CD4-positive, alpha-beta T cell treated with Interleukin-1 beta for 1 hour (primary cell): ENCODE measurements at places on chromosomes 7 and 10.

GRCh38 chr10:21144047-21144446 is 246.9 kb upstream of the NEBL start:
- DNase-seq, result no peak

DNA sequence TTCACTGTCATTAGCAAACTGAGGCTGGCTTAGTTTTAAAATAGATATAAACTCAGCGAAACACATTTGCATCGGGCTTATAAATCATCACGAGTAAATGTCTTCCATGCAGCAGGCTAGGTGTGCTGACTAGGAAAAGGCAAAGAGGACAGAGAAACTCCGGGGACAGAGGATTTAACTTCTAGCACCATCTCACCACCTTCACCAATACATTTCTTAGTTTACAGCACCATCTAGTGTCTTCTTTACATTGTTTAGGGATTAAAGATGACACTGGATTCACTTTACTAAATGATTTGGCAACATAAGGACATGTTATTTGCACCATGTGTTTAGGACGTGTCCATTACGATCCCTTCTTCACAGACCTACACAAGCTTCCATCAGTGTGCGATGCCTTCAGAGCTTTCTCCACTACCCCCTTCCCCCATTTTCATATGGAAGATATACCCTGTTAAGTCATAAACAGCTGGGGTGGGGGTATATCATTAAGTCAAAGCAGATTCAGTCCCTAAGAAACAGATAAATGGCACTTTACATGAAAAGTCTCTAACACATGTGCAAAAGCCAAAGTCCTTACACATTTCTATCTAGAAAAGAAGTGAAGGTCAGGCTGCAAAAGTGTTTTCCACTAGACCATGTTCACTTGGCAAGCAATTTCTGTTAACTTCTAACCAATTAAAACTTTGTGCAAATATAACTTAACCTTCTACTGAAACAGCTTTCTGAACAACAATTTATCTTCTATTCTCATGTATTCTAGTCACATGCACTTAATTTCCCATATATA is 103.3 kb downstream of the GRB10 start:
- DNase-seq, result no peak

DNA sequence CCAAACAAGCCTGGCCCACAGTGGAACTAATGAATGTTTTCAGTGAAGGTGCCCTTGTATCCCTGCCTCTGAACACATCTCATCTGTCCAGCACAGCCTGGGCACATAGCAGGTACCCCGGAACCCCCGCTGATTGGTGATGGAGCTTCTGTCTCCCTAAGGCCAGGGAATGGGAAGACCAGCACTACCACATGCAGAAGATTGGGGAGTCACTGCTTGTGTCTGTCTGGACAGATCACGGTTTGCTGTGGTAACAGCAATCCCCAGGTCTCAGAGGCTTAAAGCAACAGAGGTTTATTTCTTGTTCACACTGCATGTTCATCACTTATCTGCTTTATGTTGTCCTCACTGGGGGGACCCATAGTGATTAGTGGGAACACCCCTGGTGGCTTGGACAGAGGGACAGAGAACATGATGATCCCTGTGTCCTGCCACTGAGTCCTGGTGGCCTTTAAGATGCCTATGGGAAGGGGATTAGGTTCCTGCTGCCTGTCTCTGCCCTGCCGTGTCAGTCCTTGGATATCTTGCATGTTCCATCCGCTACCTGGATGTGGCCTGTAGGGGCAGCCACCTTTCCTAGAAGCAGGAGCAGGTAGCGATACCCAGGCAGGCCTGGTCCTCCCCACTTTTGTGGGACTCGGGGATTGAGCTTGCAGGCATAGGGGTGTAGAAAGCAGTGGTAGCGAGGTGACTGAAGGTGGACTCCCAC is 3.6 kb downstream of the TSPAN14 start:
- DNase-seq, result no peak

- DNase-seq, result no peak
Measured at GRCh38 chr7:38025815-38026214, 105.4 kb downstream of the EPDR1 start.

DNA sequence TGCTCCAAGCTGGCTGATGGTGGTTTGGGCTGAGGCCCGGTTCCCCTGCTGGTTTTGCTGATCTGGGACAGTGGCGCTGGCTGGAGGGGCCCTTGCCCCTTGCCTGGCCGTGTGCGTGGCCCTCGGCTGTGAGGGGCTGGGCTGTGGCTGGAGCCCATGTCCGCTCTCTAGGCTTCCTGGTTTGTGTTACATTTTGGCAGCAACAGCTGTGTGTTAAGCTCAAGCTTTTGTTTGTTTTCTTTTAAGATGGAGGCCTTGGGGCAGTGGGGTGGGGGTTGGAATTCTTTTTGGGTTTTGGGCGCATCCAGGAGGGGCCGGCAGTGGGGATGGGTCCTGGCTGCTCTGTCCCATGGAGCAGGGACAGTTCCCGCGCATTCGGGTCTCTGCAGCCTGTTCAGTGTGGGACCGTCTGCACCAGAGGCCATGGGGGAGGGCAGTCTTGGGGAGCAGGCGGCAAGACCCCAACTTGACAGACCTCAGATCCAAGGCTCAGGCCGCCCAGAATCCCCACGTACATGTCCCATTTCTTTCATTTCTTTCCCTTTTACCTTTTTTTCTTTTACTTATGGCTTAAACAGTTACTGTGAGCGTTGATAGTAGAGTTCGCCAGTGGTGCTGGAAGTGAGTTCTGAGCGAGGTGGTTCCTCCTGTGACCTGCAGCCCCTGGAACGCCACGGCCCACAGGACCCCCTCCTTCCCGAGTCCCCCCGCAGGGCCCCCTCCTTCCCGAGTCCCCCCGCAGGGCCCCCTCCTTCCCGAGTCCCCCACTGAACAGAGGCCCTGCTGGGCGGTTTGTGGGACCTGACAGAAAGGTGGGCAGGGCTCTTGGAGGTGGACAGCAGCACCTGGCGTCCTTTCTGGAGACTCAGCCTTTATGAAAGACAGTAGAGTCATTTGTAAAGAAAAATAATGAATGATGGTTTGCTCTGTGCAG is 75.3 kb downstream of the INPP5A start:
- no peak for DNase-seq

DNA sequence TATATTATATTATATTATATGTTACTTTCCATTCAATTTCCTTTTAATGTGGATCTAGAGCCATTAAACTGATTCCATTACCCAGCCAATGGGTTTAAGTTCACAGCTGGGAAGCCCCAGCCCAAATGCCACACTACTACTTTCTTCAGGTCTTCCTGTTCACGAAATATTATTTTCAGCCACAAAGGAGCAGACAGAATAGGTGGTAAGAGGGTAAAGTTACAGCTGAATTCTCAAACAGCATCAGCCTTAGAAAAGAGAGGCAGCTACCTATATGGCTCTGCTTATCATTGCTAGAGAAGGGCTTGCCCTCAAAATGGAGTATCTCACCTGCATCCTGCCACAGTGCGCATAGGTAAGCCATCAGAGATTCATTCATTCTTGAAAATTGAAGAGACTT is 128.3 kb downstream of the ITGA8 start:
- DNase-seq, result no peak

DNA sequence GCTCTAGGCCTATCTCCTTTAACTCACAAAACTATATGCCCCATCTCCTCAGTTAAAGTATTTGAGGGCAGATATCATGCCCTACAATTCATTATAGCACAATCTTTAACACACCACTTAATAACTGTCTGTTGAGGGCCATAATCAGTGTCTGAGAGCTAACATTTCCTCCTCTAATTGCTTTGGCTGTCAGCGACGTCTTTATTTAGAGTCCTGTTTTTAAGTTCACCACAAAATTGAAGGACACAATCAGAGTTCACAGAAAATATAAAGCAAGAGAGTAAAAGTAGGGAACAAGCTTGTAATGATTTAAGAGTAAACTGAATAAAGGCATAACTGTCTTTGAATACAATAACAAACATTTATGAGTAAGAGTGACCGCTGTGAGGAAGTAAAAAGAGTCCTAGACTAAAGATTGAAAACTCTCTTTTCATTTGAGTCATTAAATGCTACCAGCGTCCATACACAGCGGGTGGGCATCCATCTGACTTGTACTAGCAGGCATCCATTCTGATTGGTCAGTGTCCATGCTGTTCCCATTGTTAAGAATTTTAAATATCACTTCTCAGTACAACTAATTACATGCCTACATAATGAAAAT is 38.4 kb upstream of the ABCB4 start:
- DNase-seq, result no peak

- no peak for DNase-seq
Measured at GRCh38 chr10:67036808-67037207, 111.0 kb downstream of the LRRTM3 start.

DNA sequence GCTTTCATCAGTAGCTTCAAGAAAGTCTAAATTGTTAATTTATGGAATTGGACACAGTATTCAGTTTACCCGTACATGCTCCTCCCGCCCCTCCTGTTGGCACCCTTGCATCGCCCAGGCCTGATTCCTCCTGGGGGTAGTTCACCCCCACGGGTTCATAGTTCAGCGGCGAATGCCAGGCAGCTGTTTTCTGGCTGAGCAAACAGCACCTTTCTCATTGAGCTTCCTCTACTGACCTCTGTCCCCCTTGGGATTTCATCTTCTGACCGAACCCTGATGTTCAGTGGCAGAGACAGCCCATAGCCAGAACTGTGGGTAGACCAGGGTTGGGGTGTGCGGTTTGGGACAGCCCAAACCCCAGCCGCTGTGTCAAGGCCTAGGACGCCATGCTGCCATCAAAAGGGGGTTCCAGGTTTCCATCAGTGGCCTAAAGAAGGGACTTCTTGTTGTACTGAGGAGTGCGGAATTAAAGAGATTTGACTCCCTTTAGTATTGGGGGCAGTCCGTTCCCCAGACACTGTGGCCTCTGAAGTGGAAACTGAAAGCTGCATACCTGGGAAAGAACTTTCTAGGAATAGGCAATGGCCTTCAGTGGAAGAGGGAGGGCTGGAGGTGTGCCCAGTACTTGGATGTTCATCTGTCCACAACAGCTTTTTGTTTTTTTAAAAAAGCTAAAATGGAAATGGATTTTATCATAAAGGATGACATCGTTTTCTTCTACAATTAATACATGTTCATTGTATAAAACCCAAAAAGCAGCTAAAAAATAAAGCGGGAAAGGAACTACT is 19.0 kb downstream of the MDH2 start:
- DNase-seq, result no peak

DNA sequence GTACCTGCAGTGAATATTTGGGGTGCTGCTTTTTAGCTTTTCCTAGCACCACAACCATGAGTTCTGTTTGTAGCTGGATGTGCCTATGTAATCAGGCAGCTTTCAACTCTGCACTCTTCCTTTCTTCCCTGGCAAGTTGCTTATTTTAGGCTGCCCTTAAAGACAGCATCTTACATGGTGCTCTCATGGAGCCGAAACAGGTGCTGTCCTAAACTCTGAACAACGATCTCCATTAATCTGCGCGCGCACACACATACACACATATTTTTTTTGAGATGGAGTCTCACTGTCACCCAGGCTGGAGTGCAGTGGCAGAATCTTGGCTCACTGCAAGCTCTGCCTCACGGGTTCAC is 9.1 kb downstream of the RPS24 start:
- no peak for DNase-seq

GRCh38 chr10:124249812-124250432 is 156.5 kb upstream of the CHST15 start:
- DNase-seq, result no peak

GRCh38 chr7:30735631-30736030 is 16.3 kb upstream of the INMT start:
- DNase-seq, result no peak

GRCh38 chr10:131824371-131825149 is 76.2 kb upstream of the PPP2R2D start:
- no peak for DNase-seq

- no peak for DNase-seq
Measured at GRCh38 chr7:151754142-151754590, 122.7 kb downstream of the PRKAG2 start.

- DNase-seq, result no peak
Measured at GRCh38 chr7:45358287-45358686, 200.7 kb downstream of the RAMP3 start.

- DNase-seq, result no peak
Measured at GRCh38 chr7:132429181-132429580, 147.1 kb downstream of the PLXNA4 start.

- DNase-seq, result no peak
Measured at GRCh38 chr10:299969-300368, 164.7 kb downstream of the ZMYND11 start.

DNA sequence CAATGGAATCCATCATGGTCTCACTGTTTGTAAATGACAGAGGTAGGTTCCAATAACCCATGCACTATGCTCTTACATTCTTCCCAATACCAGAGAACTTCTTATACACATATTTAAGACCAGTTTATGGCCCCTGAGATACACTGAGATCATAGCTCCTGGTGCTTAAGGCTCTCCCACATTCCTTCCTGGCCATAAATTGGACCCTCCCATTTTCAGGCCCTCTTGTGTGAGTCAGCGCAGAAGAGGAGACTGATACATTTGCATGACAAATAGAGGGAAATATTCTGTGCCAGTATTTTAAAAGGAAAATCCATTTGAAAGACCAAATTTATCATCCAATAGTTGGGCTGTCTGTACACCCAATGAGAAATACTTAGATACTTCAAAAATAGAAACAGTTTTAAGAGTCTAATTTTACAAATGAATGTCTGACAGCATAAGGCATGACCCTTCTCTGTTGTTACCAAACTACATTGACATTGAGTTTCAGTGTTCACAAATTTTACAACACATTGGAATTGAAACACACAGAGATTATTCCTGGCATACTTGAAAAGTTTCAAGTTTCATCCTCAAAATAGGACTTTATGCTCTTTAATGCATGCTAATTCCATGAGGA is 35.3 kb downstream of the SLC16A9 start:
- DNase-seq, result no peak

DNA sequence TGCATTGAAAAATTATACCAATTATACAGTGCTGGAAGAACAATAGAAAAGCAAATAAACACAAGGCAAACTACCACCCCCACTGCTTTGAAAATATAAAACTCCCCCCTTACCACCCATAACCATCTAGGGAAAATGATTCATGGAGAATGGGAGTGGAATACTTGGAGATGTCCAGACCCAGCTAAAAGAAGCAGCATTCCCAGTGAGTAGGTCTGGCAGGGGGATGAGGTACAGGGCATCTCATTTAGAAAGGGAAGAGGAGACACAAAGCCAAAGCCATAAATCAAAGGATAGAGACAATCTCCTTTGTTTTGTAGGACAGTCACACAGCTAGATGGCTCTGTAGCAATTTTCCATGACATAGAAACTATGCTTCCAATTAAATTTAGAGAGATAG is 36.0 kb upstream of the DGKI start:
- no peak for DNase-seq

- DNase-seq, result no peak
Measured at GRCh38 chr7:136057509-136057908, 80.3 kb upstream of the MTPN start.

GRCh38 chr10:92832998-92833650 is 15.2 kb upstream of the EXOC6 start:
- no peak for DNase-seq

GRCh38 chr10:74174521-74174920 is 23.5 kb downstream of the ADK start:
- DNase-seq, result no peak

GRCh38 chr10:130018730-130019185 is 54.7 kb upstream of the EBF3 start:
- no peak for DNase-seq
